ENCODE measurements at places on chromosomes 1 and 21. TPM values are rescaled to one million over a fixed set of nuclear protein-coding genes. Genes with fewer than 3 reads are reported as not detected.

DNA sequence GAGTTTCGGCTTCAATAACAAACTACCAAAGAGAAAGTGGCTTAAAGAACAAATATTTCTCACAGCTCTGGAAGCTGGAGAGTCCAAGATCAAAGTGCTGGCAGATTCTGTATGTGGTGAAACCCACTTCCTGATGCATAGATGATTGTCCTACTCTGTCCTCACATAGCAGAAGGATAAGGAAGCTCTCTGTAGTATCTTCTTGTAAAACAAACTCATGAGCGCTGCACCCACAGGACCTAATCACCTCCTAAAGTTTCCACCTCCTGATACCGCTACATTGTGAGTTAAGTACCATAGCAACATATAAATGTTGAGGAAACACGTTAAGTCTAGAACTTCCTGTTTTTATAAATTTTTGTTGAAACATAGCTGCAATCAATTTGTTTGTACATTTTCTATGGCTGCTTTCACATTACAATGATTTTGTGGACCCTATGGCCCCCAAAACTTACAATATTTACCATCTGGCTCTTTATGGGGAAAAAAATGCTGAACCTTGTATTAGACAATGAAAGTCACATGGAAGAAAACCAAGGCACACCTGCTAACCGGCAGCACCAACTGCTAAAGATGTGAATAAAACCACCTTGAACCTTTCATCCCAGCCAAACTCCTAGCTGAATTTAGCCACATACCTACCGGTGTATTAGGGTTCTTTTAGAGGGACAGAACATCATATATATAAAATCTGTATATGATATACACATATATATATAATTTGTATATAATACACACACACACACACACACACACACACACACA lies 1423.4 kb downstream of the NCAM2 start:
- DNase-seq: no peak

GRCh38 chr1:240173836-240174235 lies 82.2 kb downstream of the FMN2 start:
- no peak for DNase-seq

DNA sequence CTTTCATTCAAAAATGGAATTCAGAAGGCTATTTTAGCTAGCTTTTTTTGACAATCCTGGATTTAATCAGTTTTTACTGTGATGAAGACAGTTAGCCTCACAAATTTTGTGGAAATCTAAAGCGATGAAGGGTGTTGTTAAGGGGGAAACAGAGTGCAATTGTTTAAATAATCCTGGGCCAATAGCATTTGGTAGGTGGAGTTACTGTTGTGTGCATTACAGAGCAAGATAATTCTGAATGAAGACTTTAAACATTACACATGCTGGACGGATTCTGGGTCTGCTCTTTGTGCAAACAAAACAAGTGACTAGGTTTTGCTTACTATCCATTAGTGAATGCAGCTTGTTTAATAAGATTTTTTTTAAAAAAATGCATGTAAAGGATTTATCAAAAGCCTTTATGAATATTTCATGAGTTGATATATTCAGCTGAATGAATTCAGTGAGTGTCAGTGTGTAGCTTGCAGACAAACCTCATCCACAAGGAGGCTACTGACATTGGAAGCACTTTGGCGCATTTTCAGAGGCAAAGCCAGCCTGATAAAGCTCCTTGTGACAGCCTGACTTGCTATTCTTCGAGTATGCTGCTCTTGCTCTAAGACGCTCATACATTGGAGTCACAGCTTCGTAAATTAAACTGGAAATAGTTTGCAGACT lies 199.6 kb downstream of the PDE4B start:
- no peak for DNase-seq

CYP4A11 gene
- not detected for total RNA-seq

DDR2 gene
- total RNA-seq: 5.9 TPM

DNA sequence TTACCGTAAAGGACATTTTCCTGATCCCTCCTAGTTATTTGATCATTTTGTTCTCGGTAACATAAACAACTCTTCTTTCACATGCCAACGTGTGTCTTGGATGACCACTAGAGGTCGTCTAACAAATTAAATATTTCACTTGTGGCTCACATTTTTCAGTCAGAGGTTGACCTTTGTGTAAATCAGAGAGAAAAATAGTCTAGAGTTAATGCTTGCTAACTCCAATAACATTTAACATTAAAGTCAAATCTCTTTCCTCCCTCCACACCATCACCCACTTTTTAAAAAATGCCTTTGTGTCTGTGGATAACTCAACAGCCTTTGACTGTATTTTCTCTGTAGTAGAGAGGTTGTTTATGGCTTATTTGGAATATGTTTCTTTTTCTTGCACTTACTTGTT lies 220.5 kb upstream of the B3GALT2 start:
- peak; percentile 75 for DNase-seq

DNA sequence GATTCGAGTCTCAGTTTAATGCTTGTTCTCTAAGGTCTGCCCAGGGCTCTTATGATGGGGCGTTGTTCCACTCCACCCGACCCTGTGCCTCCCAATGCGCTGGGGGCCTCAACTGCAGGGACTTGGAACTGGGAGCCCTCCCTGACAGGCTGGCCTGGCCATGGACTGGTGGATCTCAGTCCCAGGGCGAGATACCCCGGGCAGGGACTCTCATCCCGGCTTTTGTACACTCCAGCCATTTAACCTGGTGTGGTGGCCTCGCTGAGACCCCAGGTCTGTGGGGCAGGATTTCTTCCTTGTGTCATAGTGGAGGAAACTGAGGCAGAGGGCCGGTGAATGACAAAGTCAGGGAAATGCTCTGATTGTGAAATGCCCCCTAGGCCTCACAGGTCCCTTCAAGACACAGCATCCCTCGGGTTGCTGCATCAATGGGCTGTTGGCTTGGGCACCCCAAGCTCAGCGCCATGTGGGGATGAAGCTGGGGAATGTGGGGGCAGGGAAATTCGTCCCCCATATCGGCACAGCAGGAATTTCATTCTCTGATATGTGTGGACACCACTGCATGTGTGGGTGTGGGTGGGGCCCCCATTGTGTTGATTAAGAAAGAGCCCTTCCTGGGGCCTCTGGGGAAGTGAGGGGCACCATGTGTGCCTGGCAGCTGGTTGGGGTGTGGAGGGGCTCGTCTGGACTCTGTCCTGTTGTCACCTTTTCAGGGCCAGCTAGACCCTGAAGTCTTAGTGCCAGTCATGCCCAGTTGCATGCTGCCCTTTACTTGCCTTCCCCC lies 19.9 kb upstream of the ZNF678 start:
- no peak for DNase-seq

DNA sequence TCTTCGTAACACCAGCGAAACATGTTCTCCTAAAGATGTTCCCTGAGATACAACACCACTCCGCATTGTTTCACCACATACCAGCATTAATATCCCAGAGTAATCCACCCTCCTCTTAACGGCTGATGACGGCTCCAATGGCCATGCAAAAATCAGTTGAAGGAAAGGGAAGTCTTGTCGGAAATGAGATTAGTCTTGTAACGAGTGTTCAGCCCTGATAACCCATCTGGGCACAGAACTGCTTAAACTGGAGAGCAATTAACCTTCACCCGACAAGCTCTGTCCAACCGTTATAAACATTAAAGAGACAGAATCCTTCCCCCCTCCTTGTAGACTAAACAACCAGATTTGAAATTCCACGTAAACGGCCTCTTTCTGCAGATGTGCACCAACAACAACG lies 21.9 kb downstream of the ERG start:
- DNase-seq: no peak

DNA sequence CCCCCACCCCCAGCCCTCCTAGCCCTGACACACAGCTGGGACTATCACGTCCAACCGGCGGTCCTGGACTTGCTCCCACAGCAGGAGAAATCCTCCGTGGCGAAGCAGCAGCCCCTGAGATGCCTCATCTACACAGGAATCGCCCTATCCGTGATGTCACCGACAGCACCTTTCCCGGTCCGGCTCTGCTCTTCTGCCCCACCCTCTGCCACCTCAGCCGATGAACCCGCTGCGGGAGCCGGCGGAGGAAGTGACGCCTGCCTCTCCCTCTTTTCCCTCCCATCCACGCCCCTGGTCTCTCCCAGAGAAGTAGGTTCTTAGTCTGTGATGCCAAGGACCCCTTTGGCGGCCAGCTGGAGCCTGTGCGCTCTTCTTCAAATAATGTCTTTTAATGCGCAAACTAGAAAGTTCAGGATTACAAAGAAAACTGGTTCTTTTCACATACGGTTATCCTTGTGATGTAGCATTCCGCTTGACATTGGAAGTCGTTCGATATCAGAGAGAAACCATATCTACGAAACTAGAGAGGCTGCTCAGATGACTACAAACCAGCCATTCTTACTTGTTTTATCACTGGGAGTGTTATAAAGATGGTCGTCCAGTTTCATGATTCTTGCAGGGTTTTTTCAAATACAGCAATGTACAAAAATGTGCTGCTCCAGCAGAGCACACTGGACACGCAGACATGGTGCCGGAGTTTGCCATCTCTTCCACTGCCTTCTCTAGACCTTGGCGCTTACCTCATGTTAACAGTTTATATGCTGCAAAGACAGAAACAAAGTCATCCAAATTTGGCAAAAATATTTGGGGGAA lies 120.3 kb downstream of the PPIAL4G start:
- DNase-seq: peak; percentile 66
